ENCODE measurements at places on chromosomes 16 and 17.

GRCh38 chr16:61435346-61435745 is 600.9 kb downstream of the CDH8 start:
- no peak for DNase-seq

GRCh38 chr17:58722274-58722673 is 29.9 kb downstream of the RAD51C start:
- no peak for DNase-seq

- DNase-seq = peak; percentile 63
Observed at GRCh38 chr17:1362964-1363363, 37.1 kb downstream of the YWHAE start.

GRCh38 chr17:45123930-45124796 is 8.2 kb downstream of the PLCD3 start:
- DNase-seq = peak; percentile 68

DNA sequence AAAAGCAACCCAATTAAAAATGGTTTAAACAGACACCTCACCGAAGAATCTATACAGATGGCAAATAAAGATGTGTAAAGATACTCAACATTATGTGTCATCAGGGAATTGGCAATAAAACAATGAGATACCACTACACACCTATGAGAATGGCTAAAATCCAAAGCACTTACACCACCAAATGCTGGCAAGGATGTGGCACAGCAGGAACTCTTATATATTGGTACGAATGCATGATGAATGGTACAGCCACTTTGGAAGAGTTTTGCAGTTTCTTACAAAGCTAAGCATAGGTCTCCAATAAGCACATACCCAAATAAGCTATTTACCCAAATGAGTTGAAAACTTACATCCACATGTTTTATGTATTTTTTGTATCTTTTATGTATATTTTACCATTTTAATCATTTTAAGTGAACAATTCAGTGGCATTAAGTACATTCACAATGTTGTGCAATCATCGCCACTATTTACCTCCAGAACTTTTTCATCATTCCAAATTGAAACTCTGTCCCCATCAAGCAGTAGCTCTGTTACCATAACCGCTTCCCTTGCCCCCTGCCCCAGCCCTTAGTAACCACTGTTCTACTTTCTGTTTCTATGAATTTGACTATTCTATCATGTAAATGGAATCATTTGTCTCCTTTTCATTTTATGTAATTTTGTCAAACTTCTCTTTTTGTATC is 6.7 kb upstream of the ALDH3A2 start:
- DNase-seq = no peak

DNA sequence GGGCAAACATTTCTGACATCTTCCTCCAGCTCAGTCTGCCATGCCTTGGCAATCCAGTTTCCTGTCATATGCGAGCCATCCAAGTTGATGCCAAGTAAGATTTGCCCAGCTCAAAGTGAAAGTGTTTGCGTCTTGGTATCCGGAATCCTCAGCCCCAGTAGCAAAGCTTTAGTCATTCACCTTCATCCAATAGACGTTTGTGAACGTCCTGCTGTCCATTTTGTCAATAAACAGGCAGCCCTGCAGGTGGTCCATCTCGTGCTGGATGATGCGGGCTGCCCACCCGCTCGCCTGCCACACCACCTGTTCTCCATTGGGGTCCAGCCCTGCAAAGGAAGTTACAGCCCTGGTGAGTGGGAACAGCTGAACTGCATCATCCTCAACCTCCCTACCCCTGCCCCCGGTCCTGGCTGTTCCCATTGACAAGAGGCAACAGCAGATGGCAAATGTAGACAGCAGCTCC is 1.5 kb downstream of the PDF start:
- DNase-seq = no peak

- DNase-seq = no peak
Observed at GRCh38 chr17:72472106-72472505, 351.3 kb downstream of the SOX9 start.

GRCh38 chr16:87065446-87066132 is 251.6 kb downstream of the C16orf95 start:
- no peak for DNase-seq

DNA sequence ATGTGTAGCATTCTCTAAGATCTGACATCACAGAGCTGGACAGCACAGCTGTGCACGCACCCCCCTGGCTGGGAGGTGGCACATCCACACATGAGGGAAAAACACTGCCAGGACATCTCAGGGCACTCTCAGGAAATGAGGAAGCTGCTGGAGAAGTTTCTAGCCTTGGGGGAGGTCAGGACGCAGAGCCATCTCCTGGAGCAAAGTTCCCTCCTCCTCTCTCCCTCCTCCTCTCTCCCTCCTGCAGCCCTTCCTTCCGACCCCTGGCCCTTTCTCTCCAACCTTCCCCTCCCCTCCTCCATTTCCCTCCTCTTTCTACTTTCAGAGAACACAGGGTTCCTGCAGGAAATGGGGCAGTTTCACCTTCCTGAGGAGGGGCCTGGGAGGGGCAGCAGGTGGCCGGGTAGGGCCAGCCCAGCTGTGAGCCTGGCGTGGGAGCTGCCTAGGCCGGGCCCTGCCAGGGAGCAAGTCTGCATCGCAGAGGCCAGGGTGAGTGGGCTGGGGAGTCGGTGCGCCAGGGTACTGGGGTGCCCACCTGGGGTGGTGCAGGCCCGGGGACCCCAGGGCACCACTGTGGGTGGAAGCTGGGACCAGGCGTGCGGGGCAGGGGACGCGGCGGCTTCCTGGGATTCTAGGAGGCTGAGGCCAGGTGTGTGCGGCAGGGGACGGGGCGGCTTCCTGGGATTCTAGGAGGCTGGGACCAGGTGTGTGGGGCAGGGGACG is at the start of gene DPEP1:
Gene DPEP1 (plus strand): TSS at position 412 of the 723 bp plus-strand sequence. CDS start 16,769 bp downstream, outside the sequence.
- DNase-seq = no peak

- no peak for DNase-seq
Observed at GRCh38 chr16:87681981-87682570, 79.8 kb downstream of the JPH3 start.

GRCh38 chr16:72244853-72245252 is 72.9 kb upstream of the PMFBP1 start:
- no peak for DNase-seq

- DNase-seq = no peak
Observed at GRCh38 chr17:69828087-69828486, 246.9 kb upstream of the KCNJ16 start.

DNA sequence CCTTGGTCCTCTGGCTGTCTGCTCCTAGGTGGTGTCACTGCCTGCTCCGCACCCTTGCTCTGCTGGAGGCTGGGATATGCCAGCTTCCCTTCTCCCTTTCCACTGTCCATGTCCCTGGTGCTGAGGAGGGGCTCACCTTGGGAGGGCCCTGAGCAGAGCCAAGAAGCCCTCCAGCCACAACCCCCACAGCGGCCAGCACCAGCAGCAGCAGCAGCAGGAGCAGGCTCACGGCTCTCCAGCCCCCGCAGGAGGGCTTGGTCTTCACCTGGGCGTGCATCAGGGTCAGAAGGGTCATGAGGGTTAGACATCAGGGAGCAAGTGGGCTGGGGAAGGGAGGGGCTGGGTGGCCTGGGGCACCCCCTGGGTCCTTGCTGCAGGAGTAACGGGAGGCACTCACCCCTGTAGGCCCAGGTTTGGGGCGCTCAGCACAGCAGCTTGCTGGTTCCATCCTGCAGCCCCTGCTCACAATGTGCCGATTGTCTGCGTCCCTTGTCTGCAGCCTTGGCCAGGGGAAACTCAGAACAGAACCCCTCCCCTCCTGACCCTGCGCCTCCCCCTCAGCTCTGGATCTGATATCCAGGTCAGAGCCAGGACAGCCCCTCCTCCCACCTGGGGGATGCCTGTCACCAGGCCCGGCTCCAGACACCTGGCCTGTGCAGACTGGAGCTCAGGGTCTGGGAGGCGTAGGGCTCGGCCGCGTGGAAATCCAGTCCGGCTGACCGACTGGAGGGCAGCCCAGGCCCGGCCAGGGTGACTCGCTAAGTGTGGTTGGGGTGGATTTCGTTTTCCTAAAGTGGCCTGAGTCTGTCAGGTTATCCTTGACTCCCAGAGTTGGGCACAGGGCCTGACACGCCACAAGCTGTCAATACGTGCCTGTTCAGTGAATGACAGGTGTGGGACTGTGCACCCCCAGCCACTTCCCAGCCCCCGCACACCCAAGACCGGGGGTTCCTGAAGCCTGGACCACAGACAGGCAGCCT is at the start of gene BRICD5:
Gene BRICD5 (minus strand): TSS at position 478 of the 980 bp plus-strand sequence. CDS start 30 bp downstream, at position 448.
- no peak for DNase-seq

All from HL-60 (cell line).